Osteocyte (in vitro differentiated cells): ENCODE measurements at places on chromosomes 6 and 20. TPM values are rescaled to one million over a fixed set of nuclear protein-coding genes. Genes with fewer than 3 reads are reported as not detected.
A peak's percentile ranks its signal among the peaks of the same experiment; 100 is the strongest.

The CCN2 gene
- total RNA-seq, result 635 and 878 TPM in 2 replicates

The RNF144B gene
- total RNA-seq, result 14.7 and 15.0 TPM in 2 replicates

The CBFA2T2 gene
- 19.6 and 19.9 TPM in 2 replicates for total RNA-seq

The ULBP3 gene
- 3.0 and 3.3 TPM in 2 replicates for total RNA-seq

The ADAM33 gene
- total RNA-seq, result 32.0 and 34.7 TPM in 2 replicates

The PPP1R18 gene
- total RNA-seq, result 134 and 135 TPM in 2 replicates

DNA sequence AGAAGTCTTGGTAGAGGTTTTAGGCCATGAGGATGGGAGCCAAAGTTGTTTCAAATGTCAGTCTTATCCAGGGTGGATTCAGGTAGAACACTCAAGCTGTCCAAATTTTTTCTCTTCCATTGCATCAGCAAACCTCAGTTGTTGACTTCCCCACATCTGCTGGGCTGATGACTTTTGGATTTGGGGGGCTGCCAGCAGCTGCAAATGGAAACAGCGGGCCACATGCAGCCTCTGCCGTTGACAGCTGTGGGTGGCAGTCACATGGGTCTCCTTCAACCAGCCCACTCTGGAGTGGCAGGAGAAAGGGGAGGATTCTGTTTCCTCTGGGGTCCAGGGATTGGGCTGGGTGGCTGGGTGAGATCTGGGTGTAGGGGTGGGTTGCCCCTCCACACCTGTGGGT lies 5.8 kb upstream of the MLN start:
- H3K4me3 ChIP-seq, result no peak overlapping the region
- no peak overlapping the region for H3K27ac ChIP-seq
- no peaks in the 10 kb centered on the region for H3K36me3 ChIP-seq
- H3K4me1 ChIP-seq, result peaks cover 4% of the 10 kb centered on the region

GRCh38 chr20:6942266-6942665 lies 174.8 kb downstream of the BMP2 start:
- no peaks in the 10 kb centered on the region for H3K4me1 ChIP-seq
- no peak overlapping the region for H3K27ac ChIP-seq
- H3K4me3 ChIP-seq, result no peak overlapping the region
- no peak for DNase-seq
- no peaks in the 10 kb centered on the region for H3K27me3 ChIP-seq

DNA sequence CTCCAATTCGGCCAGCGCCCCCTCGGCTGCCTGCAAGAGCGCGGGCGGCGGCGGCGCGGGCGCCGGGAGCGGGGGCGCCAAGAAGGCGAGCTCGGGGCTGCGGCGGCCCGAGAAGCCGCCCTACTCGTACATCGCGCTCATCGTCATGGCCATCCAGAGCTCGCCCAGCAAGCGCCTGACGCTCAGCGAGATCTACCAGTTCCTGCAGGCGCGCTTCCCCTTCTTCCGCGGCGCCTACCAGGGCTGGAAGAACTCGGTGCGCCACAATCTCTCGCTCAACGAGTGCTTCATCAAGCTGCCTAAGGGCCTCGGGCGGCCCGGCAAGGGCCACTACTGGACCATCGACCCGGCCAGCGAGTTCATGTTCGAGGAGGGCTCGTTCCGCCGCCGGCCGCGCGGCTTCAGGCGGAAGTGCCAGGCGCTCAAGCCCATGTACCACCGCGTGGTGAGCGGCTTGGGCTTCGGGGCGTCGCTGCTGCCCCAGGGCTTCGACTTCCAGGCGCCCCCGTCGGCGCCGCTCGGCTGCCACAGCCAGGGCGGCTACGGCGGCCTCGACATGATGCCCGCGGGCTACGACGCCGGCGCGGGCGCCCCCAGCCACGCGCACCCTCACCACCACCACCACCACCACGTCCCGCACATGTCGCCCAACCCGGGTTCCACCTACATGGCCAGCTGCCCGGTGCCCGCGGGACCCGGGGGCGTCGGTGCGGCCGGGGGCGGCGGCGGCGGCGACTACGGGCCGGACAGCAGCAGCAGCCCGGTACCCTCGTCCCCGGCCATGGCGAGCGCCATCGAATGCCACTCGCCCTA lies 963 bp downstream of the FOXF2 start:
- peak; percentile 83 for DNase-seq
- peaks cover 71% of the 10 kb centered on the region for H3K27me3 ChIP-seq
- peak overlapping the region; percentile 50 for H3K27ac ChIP-seq
- H3K36me3 ChIP-seq, result peaks cover 2% of the 10 kb centered on the region

GRCh38 chr6:109298605-109299264 lies 83.5 kb downstream of the CD164 start:
- no peak overlapping the region for H3K27ac ChIP-seq
- H3K27me3 ChIP-seq, result peaks cover 13% of the 10 kb centered on the region
- H3K4me1 ChIP-seq, result peaks cover 8% of the 10 kb centered on the region
- no peak for DNase-seq

DNA sequence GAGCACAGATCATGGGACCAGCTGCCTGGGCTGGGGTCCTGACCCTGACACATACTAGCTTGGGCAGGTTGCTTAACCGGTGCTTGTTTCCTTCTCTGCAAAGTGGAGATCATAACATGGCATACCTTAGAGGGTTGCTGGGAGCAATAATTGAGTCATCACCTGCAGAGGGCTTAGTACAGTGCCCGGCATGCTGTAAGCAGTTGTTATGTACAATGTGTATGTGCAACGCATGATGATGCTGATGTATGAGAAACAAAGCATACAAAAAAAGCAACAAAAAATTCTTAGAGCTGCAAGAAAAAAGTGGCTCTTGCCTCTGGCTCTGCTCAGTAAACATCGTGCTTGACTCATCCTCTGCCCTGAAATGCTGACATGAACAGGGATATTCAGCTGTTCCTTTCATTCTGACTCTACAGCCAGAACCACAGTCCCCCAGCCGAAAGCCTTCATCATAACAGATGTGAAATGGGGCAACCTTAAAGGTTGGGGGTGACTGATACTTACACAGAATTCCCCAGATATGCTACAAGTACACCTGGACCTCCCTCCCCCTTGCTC lies 91.7 kb downstream of the CLIC5 start:
- H3K4me3 ChIP-seq, result no peak overlapping the region
- peaks cover 7% of the 10 kb centered on the region for H3K27me3 ChIP-seq
- DNase-seq, result no peak
- H3K4me1 ChIP-seq, result peaks cover 29% of the 10 kb centered on the region
- no peaks in the 10 kb centered on the region for H3K36me3 ChIP-seq
- H3K27ac ChIP-seq, result no peak overlapping the region

- no peak for DNase-seq
- no peaks in the 10 kb centered on the region for H3K27me3 ChIP-seq
- no peak overlapping the region for H3K27ac ChIP-seq
- H3K4me1 ChIP-seq, result peaks cover 6% of the 10 kb centered on the region
These were observed 268.4 kb downstream of the FARS2 start for GRCh38 chr6:5529733-5530132.

DNA sequence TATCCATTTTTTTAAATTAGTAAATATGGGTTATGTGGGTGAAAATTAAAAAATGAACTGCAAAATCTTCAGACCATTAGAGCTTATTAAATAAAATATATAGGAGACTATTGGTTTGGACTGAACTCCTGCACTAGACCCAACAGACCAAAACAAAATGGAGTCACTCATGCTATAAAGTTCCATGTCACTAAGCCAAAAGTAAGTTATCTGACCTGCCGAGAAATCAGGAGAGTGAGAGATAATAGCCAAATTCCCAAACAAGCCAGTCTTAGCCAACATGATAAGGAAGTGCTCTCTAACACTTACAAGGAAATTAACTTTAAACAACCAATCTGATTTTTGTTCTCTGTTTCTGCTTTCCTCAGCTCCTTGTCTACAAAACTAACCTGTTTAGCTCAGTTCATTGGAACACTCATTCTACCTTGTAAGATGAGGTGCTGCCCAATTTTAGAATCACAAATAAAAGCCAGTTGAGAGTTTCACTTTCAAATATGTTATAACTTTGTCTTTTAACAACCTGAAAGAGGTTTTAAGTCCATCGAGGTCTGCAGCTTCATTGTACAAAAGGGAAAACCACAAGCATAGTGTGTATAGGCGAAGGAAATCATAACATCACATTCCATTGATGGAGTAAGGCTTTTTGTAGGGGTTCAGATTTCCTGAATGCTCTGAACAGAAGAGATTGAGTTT lies 220.5 kb downstream of the TENT5A start:
- no peak for DNase-seq
- H3K36me3 ChIP-seq, result no peaks in the 10 kb centered on the region
- H3K4me3 ChIP-seq, result no peak overlapping the region
- H3K27ac ChIP-seq, result no peak overlapping the region
- H3K4me1 ChIP-seq, result peaks cover 3% of the 10 kb centered on the region

GRCh38 chr20:41178904-41179432 lies 41.6 kb downstream of the PLCG1 start:
- no peak overlapping the region for H3K4me3 ChIP-seq
- H3K27ac ChIP-seq, result peak overlapping the region; percentile 87
- peaks cover 23% of the 10 kb centered on the region for H3K36me3 ChIP-seq
- no peaks in the 10 kb centered on the region for H3K27me3 ChIP-seq

GRCh38 chr6:69390125-69390524 lies 406.7 kb downstream of the LMBRD1 start:
- H3K27me3 ChIP-seq, result peaks cover under 1% of the 10 kb centered on the region
- H3K4me3 ChIP-seq, result no peak overlapping the region
- no peaks in the 10 kb centered on the region for H3K4me1 ChIP-seq
- DNase-seq, result no peak
- H3K27ac ChIP-seq, result no peak overlapping the region

DNA sequence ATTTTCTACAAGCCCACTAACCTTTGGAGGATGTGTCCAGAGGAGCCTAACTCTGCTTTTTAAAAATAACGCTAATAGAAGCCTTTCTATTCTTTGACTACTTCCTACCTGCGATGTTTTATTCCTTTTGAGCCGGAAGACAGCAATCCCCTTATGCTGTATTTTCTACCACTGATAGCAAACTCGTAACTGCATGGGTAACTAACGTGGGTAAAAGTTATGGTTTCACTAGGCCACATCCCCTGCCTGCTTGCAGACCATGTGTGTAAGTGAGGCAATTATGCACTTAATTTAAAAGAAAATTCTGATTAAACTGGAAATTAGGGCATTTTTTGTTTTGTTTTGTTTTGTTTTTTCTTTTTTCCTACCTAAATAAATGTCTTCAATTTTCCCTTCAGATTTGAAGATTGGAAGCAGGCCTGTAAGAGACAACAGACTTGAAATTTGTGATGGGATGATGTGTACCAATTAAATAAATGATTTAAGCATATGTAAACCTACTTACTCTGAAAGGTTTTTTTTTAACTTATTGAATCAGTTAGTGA lies 931 bp downstream of the UFL1 start:
- no peak for DNase-seq
- peaks cover 15% of the 10 kb centered on the region for H3K36me3 ChIP-seq
- H3K4me1 ChIP-seq, result peaks cover 23% of the 10 kb centered on the region
- peak overlapping the region; percentile 99 for H3K4me3 ChIP-seq

GRCh38 chr20:10640897-10641296 lies 32.9 kb downstream of the JAG1 start:
- peak overlapping the region; percentile 88 for H3K27ac ChIP-seq
- peaks cover 73% of the 10 kb centered on the region for H3K36me3 ChIP-seq
- no peaks in the 10 kb centered on the region for H3K27me3 ChIP-seq
- no peak for DNase-seq
- H3K4me3 ChIP-seq, result no peak overlapping the region

- H3K27me3 ChIP-seq, result no peaks in the 10 kb centered on the region
- DNase-seq, result no peak
- no peak overlapping the region for H3K4me3 ChIP-seq
- H3K4me1 ChIP-seq, result peaks cover 84% of the 10 kb centered on the region
- H3K27ac ChIP-seq, result peak overlapping the region; percentile 82
- H3K36me3 ChIP-seq, result no peaks in the 10 kb centered on the region
These were observed 16.8 kb upstream of the PTGIS start for GRCh38 chr20:49584418-49585382.

- H3K27me3 ChIP-seq, result no peaks in the 10 kb centered on the region
- no peak overlapping the region for H3K4me3 ChIP-seq
- H3K4me1 ChIP-seq, result peaks cover 6% of the 10 kb centered on the region
- no peak overlapping the region for H3K27ac ChIP-seq
These were observed 46.6 kb upstream of the PTGIS start for GRCh38 chr20:49614338-49615050.

DNA sequence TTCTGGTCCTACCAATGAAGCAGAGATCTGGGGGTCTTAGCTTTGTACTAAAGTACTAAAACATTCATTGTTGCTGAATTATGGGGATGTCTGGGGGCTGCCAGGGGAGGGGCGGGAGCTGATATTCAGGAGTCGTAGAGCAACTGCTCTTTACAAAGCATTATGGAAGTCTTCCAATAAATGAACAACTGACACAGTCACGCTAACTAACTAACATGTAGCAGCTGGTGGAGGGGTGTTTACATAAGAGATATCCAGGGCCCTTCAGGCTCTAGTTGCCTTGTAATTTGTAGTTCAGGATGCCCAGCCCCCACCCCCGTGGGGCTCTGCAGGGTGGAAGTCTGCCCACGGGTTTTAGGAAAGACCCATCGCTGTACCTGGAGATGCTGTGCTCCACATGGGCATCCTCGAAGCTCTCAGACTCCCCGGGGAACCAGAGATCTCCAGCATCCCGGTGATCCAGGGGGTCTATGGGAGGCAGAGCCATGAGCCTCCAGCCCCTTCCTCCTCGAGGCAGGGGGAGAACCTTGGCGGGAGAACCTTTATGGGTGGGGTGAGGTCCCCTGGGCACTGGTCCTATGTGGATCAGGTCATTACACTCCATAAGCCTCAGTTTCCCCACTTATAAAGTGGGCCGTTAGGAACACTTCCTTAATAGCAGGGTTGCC lies 3.4 kb downstream of the TREM2 start:
- no peaks in the 10 kb centered on the region for H3K4me1 ChIP-seq
- H3K4me3 ChIP-seq, result no peak overlapping the region
- no peaks in the 10 kb centered on the region for H3K36me3 ChIP-seq
- peak; percentile 66 for DNase-seq

DNA sequence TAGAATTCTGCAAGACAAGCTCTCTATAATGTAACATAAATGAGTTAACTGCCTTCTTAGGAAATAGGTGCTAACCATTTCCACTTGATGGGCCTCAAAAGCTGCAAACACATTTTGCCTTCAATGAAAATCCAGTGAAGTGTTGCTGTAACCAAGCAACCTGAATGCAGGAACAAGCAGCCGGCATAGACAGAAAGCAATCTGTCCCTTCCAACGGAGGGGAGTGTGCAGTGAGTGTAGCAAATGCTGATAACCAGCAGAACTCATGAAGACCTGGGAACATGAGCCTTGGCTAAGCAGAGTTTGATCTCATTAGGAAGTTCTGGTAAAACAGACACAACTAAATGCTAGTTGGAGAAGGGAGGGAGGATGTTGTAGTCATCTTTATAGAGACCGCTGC lies 697.8 kb downstream of the KIF16B start:
- no peaks in the 10 kb centered on the region for H3K4me1 ChIP-seq
- no peaks in the 10 kb centered on the region for H3K36me3 ChIP-seq
- H3K27me3 ChIP-seq, result no peaks in the 10 kb centered on the region
- no peak overlapping the region for H3K27ac ChIP-seq
- DNase-seq, result no peak

- no peak overlapping the region for H3K4me3 ChIP-seq
- peaks cover 3% of the 10 kb centered on the region for H3K36me3 ChIP-seq
- no peak overlapping the region for H3K27ac ChIP-seq
- H3K27me3 ChIP-seq, result no peaks in the 10 kb centered on the region
These were observed 68.3 kb downstream of the AFG1L start for GRCh38 chr6:108363113-108363512.

- H3K4me1 ChIP-seq, result peaks cover 16% of the 10 kb centered on the region
- H3K27me3 ChIP-seq, result no peaks in the 10 kb centered on the region
- H3K4me3 ChIP-seq, result peak within 1 kb of the TSS; percentile 98
- peaks cover under 1% of the 10 kb centered on the region for H3K36me3 ChIP-seq
- DNase-seq, result no peak
- H3K27ac ChIP-seq, result peak within 1 kb of the TSS; percentile 98
These were observed at the start of gene TPMT for GRCh38 chr6:18154507-18155149. Gene TPMT, minus strand, starts transcription at chr6:18155077. Its CDS starts 5,950 bp downstream, at chr6:18149127.
